ENCODE measurements at places on chromosomes 5 and 9. TPM values are rescaled to one million over a fixed set of nuclear protein-coding genes. Genes with fewer than 3 reads are reported as not detected.

The SETX gene
- total RNA-seq = 43.3 TPM

The SLC34A1 gene
- total RNA-seq = not detected

DNA sequence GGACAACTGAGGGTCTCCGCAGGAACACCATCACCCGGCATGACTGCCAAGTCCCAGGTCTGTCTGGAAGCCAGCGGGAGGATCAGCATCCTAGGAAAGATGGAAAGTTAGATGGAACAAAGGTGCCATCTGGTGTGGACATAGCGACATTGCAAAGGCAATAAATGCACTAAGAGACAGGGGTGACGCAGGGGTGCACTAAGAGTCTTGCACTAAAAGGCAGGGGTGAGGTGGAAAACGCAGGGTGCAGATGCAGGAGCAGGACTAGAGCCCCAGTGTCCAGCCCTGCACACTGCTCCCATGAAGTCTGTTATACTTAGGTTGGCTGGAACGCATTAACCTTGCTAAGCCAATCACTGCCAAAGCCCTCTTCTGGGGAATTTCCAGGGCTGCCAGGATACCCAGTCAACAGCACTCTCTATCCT, 15.5 kb downstream of the ATOX1 start:
- DNase-seq = peak; percentile 77

The CDH6 gene
- total RNA-seq = 0.29 TPM

- DNase-seq = peak; percentile 93
These were observed 72.8 kb upstream of the ASTN2 start for GRCh38 chr9:117487555-117488175.

GRCh38 chr9:130493021-130493420, 48.3 kb downstream of the ASS1 start:
- DNase-seq = no peak

The ENTPD2 gene
- 11.3 TPM for total RNA-seq

DNA sequence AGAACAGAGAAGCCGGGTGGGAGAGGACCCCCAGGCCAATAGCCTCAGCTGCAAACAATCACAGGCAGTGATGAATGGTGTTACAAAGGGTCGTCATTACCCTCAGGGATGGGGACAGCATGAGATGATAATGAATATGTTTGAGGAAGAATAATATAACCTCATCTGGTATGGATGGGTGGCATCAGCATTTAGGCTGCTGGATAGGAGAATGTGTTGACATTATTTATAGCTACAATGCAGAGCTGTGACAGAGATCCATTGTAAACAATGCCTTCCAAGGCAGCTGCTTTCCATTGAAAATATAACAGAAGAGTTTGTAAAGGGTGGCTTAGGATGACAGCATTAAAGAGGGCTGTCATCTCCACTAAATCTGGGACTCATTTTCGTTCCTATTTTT, 365.5 kb downstream of the KCNN2 start:
- DNase-seq = no peak

The SLC38A9 gene
- total RNA-seq = 4.1 TPM

GRCh38 chr5:1521671-1522600, 1.8 kb downstream of the LPCAT1 start:
- peak; percentile 31 for DNase-seq

DNA sequence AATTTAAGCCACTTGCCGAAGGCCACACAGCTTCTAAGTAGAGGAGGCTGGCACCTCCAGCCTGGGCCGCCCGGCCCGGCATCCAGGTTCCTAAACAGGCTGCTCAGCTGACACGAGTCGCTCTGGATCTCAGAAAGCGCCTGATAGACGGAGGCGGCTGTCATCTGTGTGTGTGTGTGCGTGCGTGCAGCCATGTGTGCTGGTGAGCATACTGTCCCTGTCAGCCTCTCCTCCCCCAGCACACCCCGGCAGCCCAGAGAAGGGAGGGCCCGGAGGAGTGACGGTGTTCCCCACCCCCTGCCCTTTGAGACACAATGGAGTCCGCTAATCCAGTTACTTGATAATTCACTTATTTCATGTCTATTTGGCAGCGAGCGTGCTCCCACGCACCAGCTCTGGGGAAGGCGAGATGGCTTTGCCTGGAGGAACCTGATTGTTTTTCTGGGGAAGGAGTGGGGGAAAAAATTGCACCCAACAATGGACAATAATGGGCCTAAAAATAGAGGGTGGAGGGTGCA, 20.0 kb downstream of the NTNG2 start:
- peak; percentile 81 for DNase-seq

DNA sequence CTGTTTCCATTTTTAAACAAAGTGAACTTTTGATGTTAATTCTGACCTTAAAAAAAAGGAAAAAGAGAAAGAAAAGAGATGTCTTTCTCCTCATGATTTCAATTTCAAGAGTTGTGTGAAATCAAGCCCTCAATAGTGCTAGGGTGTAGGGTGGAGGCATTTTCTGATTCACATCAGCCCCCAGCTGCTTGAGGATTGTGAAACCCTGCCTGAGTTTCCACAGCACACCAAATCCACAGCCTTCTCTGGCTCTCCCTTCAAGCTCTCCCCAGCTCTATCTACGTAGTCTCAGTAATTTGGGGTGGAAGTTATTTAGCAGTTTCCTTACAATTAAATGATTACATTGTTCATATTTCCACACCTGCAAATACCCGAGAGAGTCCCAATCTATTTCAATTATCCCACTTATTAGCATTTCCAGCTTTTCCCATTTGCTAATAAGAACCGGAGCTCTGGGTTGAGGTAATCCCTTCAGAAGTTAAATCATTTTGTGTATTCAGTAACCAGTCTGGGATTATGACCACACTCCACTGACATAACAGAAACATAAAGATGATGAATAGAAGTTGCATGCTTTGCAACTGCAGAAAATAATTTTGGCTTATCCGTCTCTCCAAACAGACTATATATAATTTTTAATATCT, 54.9 kb downstream of the MTX3 start:
- DNase-seq = no peak

GRCh38 chr9:72577212-72577753, 55.9 kb downstream of the TMC1 start:
- no peak for DNase-seq

DNA sequence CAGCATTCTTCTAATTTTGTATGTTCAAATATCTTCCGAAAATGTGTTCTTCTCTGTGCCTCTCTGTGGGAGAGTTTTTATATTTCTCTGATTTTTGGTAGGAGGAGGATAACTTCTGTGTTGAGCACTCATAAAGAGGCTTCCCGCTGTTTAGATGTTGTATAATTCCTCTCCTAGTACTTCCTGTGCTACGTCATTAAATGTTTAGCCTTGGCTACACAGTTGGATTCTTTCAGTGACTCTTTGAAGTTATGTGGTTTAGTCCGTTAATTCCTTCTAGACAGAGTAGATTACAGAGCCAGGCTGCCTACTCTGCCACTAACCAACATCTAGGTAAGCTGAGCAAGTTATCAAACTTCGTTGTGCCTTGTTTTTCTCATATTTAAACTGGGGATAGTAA, 302.6 kb downstream of the OSTF1 start:
- DNase-seq = no peak

The JAKMIP2 gene
- total RNA-seq = 1.3 TPM

The AFAP1L1 gene
- total RNA-seq = 3.8 TPM

DNA sequence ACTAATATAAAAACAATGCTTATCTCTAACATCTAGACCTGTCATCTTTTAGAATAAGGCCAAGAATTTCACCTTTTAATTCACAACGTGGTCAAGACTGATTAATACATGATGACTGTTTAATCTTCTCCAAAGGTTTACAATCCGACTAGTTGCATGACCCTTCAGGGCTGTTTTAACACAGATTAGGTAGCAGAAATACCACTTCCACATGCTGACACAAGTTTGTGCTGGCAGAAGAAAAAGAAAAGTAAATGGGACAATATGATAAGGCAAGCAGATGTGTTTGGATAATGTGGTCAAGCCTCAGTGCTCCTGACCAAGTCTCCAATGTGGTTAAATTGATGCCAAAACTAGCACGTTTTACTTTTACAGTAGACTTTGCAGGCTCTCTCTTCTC, 31.1 kb downstream of the SEMA6A start:
- DNase-seq = no peak

- no peak for DNase-seq
These were observed 4.1 kb downstream of the CLK4 start for GRCh38 chr5:178622679-178623247.

GRCh38 chr5:10701567-10702039, 59.4 kb downstream of the DAP start:
- no peak for DNase-seq

DNA sequence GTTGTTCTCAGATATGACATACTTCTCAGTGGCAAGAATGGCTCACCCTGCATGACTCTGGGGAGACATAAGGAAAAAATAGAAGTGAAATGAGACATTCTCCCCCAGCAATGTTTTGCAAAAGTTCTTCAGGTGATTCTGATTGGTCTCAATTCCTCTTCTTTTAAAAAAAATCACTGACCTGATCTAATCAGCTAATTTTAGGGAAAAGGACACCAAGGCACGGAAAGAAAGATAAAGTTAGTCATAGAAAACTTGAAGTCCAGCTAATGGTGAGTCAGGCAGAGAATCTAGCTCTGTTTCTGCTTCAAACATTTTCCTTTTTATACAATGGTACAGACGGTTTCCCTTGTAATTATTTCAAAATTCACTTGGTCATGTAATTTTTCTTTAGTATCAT, 1018.9 kb upstream of the ARRDC3 start:
- DNase-seq = no peak

The CDKN2A gene
- not detected for total RNA-seq

GRCh38 chr5:133905424-133905823, 63.0 kb downstream of the C5orf15 start:
- no peak for DNase-seq

GRCh38 chr9:114487607-114488300, 17.5 kb downstream of the WHRN start:
- peak; percentile 88 for DNase-seq

The ARL14EPL gene
- not detected for total RNA-seq

- DNase-seq = no peak
These were observed 22.1 kb downstream of the ELP1 start for GRCh38 chr9:108911820-108912219.

The CDH9 gene
- not detected for total RNA-seq

GRCh38 chr5:133967124-133967523, 1.3 kb downstream of the C5orf15 start:
- no peak for DNase-seq

DNA sequence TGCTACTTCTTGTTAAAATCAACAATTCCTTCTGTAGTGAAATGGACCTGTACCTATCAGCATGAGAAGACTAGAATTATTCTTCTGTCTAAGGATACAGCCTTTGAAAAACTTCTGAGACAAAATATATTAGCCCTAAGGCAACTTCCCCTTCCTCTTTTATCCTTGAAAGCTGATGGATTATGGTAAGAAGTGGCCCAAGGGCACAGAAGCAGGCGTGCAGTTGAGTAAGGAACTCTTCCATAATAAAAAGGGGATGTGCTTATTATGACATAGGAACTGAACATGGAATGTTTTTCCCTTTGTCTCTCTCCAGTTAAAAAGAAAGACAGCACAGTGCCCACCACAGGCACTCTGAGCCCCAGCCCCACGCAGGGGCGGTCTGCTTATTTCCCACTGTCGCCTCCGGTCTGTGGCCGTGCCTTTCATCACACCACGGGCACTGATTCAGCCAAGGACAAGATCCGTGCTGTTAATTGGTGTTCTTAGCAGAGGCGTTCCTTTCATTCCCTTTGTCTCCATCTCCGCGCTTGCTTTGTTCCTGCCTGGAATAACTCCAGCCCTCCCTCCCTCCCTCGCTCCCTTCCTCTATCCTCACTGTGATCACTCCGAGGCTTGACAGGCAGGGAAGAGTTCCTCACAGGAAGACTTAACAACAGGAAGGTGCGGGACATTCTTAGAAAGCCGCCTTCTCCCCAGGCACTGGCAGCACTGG, 135.9 kb upstream of the OTULINL start:
- peak; percentile 69 for DNase-seq

DNA sequence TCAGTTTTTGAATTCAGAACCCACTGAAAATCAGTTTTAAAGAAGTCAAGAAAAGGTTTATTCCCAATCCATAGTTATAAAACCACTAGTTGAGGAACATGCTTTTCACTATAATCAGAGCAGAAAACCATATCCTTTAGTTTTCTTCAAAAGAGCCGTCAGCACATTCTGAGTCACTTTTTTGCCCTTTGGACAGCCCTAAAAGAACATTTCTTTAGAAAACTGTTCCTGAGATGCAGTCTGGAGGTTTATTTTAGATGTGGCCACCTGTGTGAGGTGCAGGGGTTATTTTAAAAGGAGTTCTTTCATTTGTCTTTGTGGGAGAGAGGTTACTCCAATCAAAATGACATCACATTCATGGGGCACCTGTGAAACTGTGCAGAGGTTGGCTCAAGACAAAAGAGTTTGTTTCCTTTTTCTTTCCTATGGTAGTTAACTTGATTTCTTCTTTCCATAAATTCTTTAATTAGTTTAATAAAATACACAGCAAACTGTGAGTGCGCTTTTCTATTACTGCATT, 221.6 kb upstream of the RPS23 start:
- peak; percentile 36 for DNase-seq

GRCh38 chr5:54760182-54760935, 225.0 kb downstream of the ESM1 start:
- DNase-seq = no peak

GRCh38 chr5:31850981-31851689, 212.2 kb downstream of the PDZD2 start:
- peak; percentile 20 for DNase-seq

GRCh38 chr5:147904110-147904509, 2.2 kb downstream of the C5orf46 start:
- DNase-seq = peak; percentile 33

DNA sequence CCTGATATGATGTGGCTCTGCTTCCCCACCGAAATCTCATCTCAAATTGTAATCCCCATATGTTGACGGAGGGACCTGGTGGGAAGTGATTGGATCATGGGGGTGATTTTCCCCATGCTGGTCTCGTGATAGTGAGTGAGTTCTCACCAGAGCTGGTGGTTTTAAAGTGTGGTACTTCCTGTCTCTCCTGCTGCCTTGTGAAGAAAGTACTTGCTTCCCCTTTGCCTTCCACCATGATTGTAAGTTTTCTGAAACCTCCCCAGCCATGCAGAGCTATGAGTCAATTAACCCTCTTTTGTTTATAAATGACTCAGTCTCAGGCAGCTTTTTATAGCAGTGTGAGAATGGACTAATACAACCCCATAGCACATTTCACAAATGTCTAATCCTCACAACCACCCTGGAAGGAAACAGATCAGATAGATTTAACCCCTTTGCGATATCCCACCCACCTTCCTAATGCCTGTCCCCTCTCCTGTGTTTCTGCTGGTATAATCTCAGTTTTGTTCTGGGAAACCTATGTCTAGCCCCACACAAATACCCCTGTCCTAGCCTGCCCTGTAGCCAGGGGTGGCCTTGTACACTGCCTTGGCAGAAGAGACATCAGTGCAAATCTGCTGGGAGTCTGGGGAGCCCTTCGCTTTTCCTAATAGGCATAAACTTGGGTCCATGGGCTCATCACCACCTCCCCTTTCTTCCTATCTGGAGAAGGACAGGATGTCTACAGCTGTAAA, 157.0 kb upstream of the RAI14 start:
- DNase-seq = no peak

All from stomach (tissue), 19 donors.